Esophagus squamous epithelium (tissue), 5 donors: ENCODE measurements at places on chromosomes 12 and 14.

- DNase-seq: no peak
These were observed 109.2 kb downstream of the ATXN7L3B start for GRCh38 chr12:74646831-74647230.

DNA sequence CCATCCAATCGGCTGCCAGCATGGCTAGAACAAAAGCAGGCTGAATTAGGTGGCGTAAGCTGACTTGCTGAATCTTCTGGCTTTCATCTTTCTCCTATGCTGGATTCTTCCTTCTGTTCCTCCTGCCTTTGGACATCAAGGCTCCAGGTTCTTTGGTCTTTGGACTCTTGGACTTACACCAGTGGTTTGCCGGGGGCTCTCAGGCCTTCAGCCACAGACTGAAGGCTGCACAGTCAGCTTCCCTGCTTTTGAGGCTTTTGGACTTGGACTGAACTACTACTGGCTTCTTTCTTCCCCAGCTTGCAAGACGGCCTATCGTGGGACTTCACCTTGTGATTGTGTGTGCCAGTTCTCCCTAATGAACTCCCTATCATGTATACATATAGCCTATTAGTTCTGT is 42.0 kb downstream of the RPS6KA5 start:
- no peak for DNase-seq

GRCh38 chr12:21773263-21773741 is 1.2 kb downstream of the KCNJ8 start:
- no peak for DNase-seq

- no peak for DNase-seq
These were observed 21.8 kb upstream of the TMEM132C start for GRCh38 chr12:128245121-128245520.

DNA sequence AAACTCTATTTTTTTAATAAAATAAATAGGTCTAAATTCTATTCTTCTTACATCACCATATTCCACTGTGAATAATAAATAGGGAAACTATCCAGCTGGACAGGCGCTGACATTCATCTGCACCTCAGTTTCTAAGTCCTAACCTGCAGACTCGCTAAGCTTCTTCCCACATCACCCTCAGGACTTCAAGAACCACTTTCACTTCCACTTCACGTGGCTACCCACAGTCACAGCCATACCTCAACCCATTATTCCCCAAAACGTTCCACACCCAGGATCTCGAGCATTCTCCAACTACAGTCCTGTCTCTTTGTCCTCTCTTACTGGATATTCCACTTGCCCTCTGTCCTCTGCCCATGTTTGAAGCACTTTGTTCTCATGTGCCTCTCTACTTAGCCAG is 71.1 kb downstream of the C2CD5 start:
- DNase-seq: no peak

GRCh38 chr14:88258021-88258420 is 65.0 kb downstream of the KCNK10 start:
- no peak for DNase-seq

DNA sequence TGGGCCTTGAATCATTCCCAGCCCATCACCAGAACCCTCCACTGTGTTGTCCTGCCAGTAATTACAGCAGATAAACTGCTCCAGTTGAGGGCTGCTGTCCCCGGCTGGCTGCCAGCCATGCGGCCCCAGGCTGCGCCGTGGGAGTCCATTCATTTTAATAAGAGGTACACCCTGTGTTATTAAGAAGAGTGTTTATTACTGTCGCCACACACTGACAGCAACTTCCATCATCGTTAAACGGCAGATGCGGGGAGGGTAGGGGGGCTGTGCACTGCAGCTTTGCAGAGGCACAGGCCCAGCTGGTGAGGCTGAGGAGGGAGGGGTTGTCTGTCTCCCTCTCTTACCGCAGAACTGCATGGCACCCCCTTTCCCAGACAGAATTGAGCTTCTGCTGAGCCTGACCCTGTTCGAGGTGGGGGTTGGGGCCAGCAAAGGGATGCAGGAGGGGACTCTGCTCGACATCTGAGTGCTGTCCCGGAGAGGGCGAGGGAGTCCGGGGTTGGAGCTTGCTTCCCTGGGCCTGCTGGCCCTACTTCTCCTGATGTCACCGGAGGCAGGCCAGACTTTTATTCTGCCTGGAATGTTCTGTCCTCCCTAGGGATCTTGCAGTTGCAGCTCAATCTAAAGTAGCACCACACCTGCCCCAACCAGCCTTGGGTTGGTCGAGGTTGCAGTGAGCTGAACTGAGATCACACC is 33.8 kb upstream of the GPATCH2L start:
- DNase-seq: no peak

DNA sequence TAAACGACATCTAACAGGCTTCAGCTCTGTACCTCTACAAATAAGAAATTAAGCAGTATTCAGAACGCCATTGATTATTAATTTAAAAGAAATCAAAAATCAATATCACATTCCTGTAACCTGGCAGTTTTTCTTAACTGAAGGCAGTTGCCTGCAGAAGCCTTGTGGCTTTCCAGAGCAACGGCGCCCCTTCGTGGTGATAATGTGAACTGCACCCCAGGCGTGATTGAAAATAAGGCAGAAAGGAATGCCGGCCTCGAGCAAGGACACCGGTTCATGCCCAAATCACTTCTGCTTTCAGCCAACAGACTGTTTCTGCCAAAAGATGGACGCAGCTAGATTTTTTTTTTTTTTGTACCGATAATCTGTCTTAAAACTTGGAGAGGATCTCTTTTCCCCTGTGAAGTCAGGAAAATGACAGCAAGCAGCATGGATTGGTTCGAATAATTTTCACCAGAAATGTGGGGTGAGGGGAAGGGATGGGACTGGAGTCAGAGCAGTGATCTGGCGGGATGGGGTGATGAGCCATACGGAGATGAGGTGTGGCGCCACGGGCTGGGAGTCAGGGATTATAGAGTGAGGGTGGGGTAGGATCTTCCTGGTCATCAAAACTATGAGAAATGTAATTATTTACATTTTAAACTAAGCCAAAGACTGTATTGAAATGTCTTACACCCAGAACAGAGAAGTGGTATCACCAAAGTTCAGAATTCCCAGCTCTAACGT is 473.0 kb downstream of the DPF3 start:
- DNase-seq: no peak

- DNase-seq: no peak
These were observed 38.9 kb downstream of the DMAC2L start for GRCh38 chr14:50350975-50351374.

DNA sequence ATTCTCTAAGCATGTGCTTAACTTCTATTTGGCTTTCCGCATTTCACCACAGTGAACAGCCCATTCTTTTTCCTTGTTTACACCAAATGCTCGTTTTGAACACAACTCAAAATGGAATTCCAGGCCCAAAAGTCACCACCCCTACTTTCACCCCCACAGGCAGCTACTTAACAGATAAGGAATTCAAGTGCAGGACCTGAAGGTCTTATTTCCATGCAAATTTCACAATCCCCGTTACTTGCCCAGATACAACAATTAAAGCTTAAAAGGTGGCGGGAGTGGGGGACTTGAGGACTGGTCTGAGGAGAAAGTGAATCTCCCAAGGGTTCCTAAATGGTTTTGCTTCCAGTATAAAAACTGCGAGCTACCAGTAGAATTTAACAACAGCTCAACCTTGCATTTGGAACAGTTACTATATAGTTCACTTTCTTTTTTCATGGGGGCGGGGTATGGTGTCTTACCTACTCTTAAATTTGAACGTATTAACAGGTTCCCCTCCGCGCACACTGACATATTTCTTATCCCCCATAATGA is 3.7 kb downstream of the USP44 start:
- no peak for DNase-seq

- DNase-seq: no peak
These were observed 119.8 kb downstream of the MGST1 start for GRCh38 chr12:16467272-16467671.

DNA sequence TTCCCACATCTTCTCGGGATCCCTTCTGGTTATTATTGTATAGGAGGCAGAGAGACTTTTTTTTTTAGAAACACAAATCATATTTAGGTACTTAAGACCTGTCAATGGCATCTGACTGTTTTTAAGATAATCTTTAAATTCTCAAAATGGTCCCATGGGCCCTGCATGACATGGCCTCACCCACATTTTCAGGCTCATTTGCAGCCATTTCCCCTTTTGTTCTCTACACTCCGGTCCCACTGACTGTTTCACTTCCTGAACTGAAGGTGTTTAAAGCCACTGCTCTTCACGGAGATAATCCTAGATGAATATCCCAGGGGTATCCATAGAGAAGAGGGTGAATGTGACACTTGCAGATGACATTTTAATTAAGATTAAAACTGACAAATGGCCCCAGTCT is 12.3 kb upstream of the C12orf71 start:
- no peak for DNase-seq

- DNase-seq: no peak
These were observed 138.1 kb downstream of the DPF3 start for GRCh38 chr14:72755766-72756165.

GRCh38 chr12:108254030-108254429 is 85.1 kb downstream of the CMKLR1 start:
- DNase-seq: no peak
